MM.1S (cell line): ENCODE measurements at places on chromosomes 7 and 10.
A peak's percentile ranks its signal among the peaks of the same experiment; 100 is the strongest.

GRCh38 chr7:585873-586272 lies 66.2 kb upstream of the PDGFA start:
- DNase-seq, result no peak

DNA sequence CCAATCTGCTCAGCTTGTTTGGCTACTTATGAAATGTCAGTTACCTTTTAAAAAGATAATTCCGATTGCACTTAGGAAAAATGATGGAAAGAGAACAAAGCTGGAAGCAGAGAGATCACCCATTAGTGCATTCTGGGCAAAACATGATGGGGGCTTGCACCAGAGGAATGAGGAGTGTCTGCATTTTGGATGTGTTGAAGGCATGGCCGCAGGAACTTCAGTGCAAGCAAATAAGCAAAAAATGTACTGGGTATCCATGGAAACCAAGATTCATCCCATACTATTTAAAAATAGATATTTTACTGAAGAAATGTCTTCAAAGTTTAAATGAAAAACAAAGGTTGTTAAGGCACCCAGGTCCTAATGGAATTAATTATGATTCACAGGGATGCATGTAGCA lies 655.0 kb downstream of the POM121L12 start:
- no peak for DNase-seq

DNA sequence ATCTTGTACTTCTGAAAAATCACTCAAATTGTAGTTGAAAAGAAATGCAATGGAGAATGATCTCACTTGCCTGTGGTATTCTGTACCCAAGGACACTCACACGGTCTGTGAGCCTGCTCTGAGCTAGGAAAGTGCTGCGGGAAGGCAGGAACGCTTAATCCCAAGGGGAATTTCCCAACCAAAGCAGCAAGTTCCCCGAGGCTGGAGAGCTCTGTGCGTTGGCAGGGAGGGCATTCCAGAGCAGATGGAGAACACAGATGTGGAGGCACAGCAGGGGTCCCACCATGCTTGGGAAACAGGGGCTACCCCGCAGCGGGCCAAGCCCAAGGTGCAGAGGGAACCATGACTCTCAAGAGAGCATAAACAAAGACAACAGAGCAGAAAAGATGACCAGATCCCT lies 13.6 kb downstream of the SVIL start:
- DNase-seq, result no peak

DNA sequence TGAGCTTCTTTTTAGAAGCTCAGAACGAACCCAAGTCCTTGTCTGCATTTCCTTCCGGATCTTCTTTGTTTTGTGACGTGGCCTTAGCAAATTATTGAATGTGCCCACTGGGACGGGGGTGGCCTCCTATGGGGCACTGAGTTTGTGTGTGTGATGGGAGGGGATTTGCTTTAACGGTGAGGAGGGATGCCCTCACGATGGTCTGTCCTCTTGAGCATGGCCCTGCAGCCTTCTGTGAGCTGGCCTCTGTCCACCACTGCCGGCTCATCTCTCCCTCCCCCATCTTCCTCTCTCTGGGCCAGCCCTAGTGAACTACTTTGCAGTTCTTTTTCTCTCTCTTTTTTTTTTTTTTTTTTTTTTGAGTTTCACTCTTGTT lies 62.9 kb upstream of the MKRN1 start:
- DNase-seq, result no peak

DNA sequence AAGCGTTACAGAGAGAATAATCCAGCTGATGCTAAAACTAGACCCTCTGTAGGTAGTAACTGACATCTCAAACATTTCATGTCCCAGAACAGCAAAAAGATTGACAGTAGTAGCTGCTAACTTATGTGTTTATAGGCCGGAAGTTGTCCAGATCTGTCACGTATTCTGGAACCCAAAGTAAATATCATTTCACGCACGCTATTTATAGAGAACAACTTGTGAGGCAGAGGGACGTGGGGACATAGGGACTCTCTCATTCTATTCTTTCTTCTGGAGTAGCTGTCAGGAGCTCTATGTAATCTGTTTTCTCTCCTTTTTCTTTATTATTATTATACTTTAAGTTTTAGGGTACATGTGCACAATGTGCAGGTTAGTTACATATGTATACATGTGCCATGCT lies 22.3 kb downstream of the AGK start:
- no peak for DNase-seq

- DNase-seq, result no peak
These were observed 6.4 kb downstream of the VAX1 start for GRCh38 chr10:117131376-117132327.

- peak; percentile 71 for DNase-seq
These were observed 34.1 kb upstream of the TSPAN33 start for GRCh38 chr7:129110258-129110981.

DNA sequence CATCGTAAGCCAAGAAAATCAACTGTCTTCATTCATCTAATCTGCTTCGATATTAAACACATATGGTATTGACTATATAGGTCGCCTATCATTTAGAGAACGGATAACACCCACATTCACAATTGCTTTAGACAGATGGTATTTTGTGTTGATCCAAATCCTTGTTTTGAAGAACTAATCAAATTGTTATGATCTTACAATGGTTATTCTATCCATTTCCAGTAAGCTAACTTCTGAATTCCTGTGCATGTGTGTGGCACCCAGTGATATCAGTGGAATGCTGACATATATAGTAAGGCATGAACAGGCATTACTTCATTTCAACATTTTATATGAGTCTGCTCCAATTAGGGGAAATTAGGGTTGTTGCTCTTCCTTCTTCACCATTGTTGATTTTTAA lies 98.8 kb downstream of the SEMA3E start:
- no peak for DNase-seq

DNA sequence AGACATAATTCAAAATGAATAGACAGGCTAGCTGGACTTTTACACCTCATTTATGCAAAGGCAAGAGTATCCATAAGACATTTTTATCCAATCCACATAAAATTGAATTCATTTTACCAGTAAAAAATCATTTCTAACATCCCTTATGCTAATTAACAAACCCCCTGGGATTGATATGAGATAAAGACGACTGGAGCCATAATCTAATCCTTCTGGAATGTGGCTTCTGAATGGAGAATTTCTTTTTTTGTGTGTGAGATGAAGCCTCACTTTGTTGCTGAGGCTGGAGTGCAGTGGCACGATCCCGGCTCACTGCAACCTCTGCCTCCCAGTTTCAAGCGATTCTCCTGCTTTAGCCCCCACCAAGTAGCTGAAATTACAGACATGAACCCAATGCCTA lies 90.4 kb downstream of the AKR1D1 start:
- DNase-seq, result no peak

- DNase-seq, result no peak
These were observed 38.7 kb upstream of the PPP1R17 start for GRCh38 chr7:31648288-31648687.

DNA sequence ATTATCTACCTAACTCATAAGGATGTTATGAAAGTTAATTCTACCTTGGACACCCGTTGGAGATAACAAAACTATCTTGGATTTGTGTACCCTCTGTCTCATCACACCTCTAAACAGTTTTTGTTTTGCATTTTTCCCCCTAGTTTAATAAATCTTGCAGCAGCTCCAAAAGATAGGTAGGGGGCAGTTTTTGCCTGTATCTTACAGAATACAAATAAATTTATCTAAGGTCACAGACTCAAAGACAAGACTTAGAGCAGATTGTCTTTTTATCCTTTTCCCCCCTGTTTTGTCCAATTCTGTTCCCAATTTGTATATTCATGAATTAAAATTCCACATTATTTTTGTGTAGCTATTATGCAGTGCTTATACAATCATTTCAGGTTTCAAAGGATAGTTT lies 5.0 kb upstream of the SORCS1 start:
- no peak for DNase-seq

GRCh38 chr7:78383096-78383880 lies 584.7 kb downstream of the PHTF2 start:
- no peak for DNase-seq
